GM04504 (cell line): ENCODE measurements at places on chromosomes 2 and 18.

- no peak for DNase-seq
Measured at GRCh38 chr2:144331674-144332355, 188.1 kb downstream of the ZEB2 start.

- no peak for DNase-seq
Measured at GRCh38 chr2:233429175-233429897, 75.0 kb downstream of the DGKD start.

GRCh38 chr2:179177694-179178093, 86.9 kb downstream of the SESTD1 start:
- no peak for DNase-seq

DNA sequence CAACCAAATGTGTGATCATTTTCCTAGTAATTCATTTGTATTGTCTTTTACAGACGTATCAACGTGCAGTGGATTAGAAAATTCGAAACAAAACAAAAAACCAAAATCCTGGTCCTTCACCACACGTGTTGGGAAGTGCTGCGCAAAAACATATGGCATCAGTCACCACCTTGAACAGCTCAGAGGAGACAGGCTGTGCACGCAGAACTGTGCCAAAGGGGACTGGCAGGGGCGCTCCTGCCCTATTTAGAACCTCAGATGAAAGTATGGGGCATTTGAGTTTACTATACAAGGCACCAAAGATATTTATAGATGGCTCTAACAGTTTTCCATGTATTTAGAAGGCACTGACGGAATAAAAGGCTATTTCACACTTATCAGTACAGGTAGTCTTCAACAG, 42.3 kb downstream of the NOL10 start:
- no peak for DNase-seq

- DNase-seq: no peak
Measured at GRCh38 chr18:36735130-36735529, 93.7 kb downstream of the TPGS2 start.

DNA sequence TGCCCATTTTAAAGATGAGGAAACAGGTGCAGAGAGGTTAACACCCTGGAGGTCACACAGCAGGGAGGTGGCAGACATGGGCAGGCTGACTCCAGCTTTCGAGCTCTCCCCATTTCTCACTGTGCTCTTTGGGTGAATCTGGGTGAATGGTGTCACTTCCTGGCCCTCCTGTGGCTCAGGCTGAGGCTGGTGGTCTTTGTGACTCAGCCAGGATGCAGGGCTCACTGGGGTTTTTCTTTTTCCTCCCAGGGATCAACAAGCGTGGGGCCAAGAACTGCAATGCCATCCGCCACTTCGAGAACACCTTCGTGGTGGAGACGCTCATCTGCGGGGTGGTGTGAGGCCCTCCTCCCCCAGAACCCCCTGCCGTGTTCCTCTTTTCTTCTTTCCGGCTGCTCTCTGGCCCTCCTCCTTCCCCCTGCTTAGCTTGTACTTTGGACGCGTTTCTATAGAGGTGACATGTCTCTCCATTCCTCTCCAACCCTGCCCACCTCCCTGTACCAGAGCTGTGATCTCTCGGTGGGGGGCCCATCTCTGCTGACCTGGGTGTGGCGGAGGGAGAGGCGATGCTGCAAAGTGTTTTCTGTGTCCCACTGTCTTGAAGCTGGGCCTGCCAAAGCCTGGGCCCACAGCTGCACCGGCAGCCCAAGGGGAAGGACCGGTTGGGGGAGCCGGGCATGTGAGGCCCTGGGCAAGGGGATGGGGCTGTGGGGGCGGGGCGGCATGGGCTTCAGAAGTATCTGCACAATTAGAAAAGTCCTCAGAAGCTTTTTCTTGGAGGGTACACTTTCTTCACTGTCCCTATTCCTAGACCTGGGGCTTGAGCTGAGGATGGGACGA, 13.2 kb downstream of the ITM2C start:
- no peak for DNase-seq

DNA sequence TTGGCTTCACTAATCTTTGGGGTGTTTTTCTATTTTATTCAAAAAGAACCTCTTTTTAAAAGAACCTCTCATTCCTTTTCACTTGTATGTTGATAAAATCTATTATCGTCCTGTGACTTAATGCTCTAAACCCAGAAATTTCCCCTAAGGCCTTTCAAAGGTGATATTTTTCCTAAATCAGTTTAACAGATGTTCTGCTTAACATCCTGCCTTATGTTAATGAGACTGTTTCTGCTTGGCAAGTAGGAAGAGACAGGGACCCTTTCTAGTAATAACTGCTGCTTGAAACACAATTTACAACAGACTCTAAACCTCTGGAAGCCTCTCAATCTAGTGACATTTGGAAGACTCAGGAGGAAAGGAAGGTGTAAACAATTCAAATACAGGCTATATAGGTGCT, 128.8 kb downstream of the KCNJ3 start:
- no peak for DNase-seq

- no peak for DNase-seq
Measured at GRCh38 chr2:159712929-159713420, 669 bp downstream of the MARCHF7 start.

- DNase-seq: no peak
Measured at GRCh38 chr2:127820080-127820668, 9.2 kb upstream of the WDR33 start.

DNA sequence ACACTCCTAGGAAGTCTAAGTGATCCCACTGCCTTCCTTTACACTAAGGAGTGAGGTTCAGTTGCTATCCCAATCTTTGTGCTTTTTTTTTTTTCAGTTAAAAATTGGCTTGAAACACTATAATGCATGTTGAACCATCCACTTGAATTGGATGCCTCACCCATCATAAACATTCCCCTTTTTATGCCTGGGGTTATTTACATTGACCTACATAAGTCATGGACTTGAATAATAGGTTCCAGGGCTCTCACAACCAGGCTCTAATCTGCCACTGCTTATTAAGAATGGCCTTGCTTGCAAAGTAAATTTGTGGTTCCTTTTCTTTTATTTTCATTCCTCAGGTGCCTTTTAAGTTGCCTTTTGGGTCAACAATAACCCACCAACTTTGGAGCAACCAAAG, 236.1 kb upstream of the MEIS1 start:
- no peak for DNase-seq

DNA sequence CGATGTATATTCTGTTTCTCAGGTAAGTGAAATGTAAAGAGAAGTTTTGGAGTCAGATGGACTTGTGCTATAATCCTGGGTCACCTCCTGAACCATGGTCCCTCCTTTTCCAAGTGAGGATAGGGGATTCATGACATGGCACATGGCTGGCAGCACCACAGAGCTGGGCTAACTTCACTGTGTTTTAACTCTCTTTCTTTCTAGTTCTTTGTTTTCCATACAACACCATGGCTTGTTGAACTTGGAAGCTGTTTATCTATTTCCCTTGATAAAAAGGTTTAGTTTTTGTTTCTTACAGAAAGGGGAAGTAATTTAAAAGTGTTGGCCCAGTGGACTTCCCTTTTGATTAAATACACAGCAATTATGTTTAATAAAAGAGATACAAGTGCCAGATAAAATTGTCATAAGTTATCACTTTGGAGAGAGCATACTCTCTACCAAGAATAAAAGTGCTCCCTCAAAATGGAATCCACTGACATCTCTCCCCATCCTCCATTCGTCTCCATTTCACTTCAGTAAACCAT, 90.4 kb downstream of the PLCL1 start:
- no peak for DNase-seq

DNA sequence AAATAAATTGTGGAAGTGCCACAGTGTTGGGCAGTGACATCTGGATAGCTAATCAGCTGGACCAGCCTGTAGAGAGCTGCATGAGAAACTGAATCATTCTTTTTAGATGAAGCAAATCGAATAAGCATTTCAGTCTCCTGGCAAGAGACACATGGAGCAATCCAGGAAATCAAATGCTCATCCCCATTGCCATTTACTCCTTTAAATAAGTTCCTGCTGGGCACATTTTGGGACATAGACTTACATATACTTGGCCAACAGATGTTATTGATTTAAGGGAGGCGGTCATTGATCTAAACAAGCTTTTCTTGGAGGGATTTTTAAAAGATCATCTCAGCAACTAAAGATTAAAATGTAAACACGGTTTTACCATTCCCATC, 307.1 kb downstream of the STK39 start:
- DNase-seq: no peak

DNA sequence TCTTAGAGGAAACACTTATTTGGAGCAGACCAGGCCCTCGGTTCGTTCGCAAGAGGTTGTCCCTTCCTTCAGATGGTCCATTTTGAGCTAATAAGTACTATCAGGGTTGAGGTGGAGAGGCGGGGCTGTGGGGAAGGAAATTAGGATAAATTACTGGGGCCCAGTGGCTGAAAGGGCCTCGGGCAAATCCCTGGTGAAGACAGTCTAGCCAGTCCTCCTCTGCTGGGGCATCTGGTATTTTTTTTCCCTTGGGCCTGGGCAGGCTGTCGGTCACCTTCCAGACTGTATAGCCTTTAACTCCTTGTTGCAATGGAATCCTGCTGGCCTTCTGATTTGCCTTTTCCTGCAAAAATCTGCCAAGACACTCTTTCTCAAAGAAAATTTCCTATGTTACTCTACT, 1.7 kb upstream of the MYO3B start:
- no peak for DNase-seq

- DNase-seq: no peak
Measured at GRCh38 chr2:48792030-48792429, 36.5 kb upstream of the LHCGR start.

GRCh38 chr2:84459018-84459943, at the start of gene SUCLG1:
Gene SUCLG1, minus strand, starts transcription at chr2:84459280. Its CDS starts 11 bp downstream, at chr2:84459269.
- DNase-seq: peak; percentile 65

GRCh38 chr2:42813763-42814162, 21.4 kb upstream of the HAAO start:
- no peak for DNase-seq

GRCh38 chr2:117918608-117919007, 95.3 kb downstream of the CCDC93 start:
- no peak for DNase-seq

GRCh38 chr2:62895632-62896009, 155.0 kb upstream of the OTX1 start:
- no peak for DNase-seq
